ENCODE measurements at places on chromosomes 12 and 14.

GRCh38 chr14:101108579-101109346 is 205.2 kb upstream of the RTL1 start:
- no peak for DNase-seq

GRCh38 chr12:15050659-15051058 is 77.8 kb downstream of the PDE6H start:
- DNase-seq, result peak; percentile 10

DNA sequence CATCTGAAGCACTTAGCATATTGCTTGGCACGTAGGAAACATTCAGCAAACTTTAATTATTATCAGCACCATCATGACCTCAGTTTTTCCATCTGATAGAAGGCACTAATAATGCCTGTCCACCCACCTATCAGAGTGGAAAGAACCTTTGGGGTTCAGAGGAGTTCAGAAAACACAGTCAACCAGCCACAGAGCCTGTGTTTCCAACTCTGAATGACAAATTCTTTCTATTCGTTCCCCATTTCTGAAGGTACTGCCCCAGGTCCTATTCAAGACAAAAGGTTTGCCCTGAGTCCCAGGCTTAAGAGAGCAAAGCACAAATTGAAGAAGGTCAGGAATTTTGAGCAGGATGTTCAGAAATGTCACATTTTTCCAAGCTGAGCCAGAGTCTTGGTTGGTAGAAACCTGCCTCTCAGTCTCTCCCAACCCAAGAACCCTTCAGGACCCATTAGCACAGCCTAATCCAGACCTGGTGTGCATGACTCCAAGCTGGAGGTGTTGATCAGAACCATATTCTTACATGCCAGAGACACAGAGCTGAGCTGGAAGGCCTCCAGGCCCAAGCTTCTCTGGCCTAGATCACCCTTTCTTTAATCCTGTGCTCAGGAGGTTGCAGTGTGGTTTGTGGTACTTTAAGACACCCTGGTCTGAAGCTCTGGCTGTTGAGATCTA is 114.4 kb downstream of the TBX5 start:
- no peak for DNase-seq

GRCh38 chr14:73386342-73386741 is 72.0 kb downstream of the NUMB start:
- no peak for DNase-seq

GRCh38 chr14:100073576-100074430 is 8.6 kb downstream of the EVL start:
- no peak for DNase-seq

Data from common myeloid progenitor, CD34-positive (primary cell).